ENCODE measurements at places on chromosomes 6 and 20.

- no peak for DNase-seq
Observed at GRCh38 chr20:22866812-22867341, 168.2 kb upstream of the SSTR4 start.

GRCh38 chr6:55176958-55177357, 2.6 kb downstream of the HCRTR2 start:
- DNase-seq, result no peak

DNA sequence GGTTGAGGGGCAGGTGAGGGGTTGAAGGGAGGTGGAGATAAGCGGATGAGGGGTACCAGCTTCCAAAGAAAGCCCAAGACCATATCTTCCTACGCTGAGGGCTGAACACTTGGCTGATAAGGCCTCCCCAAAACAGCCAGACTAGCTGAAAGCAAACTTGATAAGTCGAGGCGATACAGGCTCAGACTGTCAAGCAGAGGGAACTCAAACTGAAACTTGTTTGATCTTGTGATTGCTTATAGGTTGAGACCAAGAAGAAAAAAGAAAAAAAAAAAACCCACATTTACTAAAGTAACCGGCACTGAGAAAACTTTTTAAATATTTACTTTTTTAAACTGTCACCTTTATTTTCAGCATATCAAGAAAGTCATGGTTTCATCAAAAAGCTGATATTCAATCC, 73.6 kb downstream of the TRERF1 start:
- no peak for DNase-seq

GRCh38 chr6:45931232-45931631, 84.4 kb downstream of the CLIC5 start:
- DNase-seq, result no peak

All from progenitor cell of endocrine pancreas (in vitro differentiated cells).